B cell (primary cell): ENCODE measurements at places on chromosomes 2 and 18.

DNA sequence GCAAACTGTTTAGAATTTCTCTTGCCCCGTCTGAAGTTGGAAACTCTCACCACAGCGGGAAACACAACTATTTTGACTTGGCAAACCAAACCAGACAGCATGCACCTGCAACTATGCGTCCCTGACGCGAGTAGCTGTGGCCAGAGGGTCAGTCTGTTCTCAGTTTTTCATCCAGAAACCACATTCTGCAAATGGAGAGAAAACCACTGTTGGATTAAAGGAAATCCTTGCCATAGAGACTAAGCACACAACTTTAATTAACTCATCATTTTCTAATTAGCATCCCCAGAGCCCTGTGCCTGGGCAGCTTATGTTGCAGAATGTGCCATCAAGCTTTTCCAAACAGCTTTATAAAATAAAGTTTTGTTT is 415.7 kb upstream of the TCF4 start:
- DNase-seq: no peak

- no peak for DNase-seq
Observed at GRCh38 chr2:105712981-105713596, 31.6 kb upstream of the NCK2 start.

GRCh38 chr2:127008265-127009015 is 98.5 kb downstream of the BIN1 start:
- DNase-seq: no peak

GRCh38 chr2:119116411-119117295 is 41.9 kb downstream of the C1QL2 start:
- no peak for DNase-seq

DNA sequence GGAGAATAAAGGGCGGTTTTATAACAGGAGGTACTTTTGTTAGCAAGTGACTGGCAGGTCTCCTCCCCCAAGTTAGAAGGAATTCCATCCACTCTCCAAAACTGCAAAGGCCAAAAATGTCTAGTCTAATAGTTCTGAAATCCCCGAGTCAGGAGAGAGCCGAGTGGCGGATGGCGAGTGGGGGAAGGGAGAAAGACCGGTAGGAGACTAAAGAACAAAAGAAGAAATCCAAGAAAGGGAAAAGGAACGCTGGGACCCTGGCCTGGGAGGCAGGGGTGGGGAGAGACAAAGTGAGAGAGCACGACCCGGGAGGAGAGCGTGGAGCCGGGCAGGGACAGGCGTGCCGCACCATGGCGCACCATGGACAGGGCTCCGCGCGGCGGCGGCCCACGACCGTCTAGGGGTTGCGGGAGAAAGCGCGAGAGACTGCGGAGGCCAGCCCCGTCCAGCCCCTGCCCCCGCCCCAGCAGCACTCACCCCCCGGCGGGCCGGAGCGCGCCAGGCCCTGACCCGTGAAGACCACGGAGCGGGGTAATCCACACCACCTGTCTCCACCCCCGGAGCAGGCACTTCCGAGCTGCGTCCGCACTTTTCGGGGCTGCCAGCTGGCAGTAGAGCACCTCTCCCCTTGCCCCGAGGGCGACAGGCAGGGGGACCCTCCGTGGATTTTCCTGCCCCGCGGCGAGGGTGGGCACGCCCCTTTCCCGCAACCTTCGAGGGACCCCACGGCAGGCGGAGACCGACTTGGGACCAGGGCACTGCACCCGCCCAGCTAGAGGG is 1.6 kb downstream of the CDH2 start:
- DNase-seq: no peak

DNA sequence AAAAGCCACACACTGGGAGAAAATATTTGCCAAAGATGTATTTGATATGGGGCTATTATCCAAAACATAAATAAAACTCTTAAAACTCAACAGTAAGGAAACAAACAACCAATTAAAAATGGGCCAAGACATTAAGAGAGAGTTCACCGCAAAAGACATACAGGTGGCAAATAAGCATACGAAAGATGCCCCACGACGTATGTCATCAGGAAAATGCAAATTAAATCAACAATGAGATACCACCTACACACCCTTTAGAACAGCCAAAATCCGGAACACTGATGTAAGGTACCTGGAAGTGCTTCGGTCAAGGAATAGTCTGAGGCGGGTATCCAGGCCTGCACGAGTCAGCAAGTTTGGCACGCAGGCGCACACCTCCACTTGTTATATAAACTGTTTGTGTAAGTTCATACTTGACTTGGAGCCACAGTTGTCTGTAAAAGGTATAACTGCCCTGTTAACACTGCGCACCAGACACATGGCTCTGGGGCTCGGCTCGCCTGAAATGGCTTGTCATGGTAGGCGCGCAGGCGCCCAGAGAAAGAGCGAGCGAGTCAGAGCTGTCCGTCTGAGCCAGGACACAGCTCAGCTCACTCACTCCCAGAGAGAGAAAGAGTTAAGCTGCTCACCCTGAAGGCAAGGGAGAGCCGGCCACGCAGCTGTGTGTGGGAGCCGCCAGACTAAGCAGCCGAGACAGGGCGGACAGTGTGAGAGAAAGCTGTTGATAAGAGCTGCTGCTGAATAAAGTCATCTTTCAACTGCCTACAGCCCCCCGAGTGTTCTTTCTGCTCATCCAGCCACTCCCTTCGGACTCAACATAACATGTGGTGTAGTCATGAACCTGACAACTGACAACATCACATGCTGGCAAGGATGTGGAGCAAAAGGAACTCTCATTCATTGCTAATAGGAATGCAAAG is 87.3 kb downstream of the HNRNPLL start:
- DNase-seq: no peak
